NCI-H1092 (cell line): ENCODE measurements at places on chromosomes 7 and 10.

DNA sequence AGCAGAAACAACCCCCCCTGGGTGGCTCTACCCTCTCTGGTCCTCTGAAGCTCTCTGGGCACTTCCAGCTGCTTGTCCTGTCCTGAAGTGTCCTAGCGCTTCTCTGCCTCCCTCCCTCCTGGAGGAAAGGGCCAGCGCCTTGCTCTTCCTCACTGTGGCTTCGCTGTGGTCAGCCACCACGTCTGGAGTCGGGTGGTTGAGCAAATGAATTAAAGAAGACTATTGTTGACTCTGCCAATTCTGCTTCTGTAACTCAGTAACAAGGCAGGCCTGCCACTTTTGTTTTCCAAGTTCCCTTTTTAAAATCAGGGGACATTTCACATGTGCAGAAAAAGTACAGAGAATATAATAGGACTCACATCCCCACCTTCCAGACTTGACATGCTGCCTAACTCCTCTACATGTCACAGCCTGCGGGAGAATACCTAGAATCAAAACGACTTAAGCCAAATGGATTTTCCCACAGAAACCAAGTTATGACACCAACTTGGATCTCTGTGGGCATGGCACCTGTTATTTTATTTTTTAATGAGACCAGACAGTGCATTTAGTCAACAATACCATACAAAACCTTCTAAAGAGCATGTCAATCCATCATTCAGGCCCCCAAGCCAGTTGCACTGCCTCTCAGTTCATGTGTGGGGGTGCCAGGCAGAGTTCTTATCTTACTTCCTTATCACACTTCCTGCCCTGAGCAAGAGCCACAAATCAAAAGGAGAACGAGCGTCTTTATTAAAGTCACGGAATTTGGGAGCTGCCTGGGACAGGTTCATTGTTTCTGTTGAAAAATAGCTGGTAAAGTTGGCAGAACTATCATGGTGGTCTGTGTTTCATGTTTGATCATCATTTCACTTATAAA lies 6.8 kb downstream of the FFAR4 start:
- DNase-seq, result no peak

DNA sequence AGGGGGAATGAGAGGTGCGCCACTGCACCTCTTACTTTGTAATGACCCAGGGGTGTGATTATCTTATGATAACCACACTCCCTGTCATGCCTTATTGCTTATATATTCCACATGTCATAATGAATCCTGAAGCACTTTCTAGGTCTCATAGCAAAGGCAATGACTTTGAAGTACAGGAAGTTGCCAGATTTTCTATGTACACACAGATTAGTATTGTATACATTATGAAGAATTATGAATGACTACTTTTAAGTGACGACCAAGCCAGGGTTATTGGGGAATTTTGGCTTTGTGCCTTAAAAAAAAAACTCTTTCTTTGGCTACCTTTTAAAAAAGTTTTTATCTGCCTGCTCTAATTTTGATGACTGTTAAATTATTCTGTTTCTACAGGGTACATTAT lies 269.6 kb downstream of the MDFIC start:
- DNase-seq, result no peak

DNA sequence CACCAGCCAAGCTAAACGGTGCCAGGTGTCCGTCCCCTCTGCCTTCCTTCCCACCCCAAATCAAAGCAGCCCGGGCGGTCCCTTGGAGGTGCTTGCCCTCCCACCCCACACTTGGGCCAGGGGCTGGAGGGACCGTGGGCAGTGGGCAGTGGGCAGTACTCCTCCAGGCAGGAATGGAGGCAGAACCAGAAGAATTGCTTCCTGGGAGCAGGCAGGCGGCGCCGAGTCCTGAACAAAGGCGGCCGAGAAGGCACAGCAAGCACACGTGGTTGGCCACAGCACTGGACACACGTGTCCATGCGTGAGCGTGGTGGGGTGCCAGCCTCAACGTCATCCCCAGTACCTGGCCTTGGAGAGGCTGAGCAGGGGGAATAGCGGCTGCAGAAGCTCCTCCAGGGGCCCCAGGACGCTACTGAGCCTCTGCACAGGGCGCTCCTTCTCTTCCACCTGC lies 48.4 kb upstream of the NKX6-2 start:
- DNase-seq, result no peak

GRCh38 chr7:27115221-27116026 lies 12.9 kb upstream of the HOXA2 start:
- DNase-seq, result no peak

DNA sequence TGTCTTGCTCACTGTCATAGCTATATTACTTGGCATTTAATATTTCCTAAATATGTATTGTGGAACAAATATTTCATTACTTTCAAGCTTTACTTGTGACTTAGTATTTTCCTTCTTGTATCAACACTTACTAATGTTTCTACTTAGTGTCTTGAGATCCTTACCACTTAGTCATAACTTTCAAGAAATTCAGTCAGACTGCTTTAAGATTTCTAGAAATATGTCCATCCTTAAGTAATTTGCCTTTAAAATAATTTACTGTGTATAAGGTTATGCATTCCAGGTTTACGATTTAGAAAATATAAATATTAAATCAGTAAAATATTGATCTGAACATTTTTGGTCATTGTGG lies 87.3 kb upstream of the CSTF2T start:
- DNase-seq, result no peak

- no peak for DNase-seq
Measured at GRCh38 chr10:36469585-36469984, 655.8 kb upstream of the ANKRD30A start.

GRCh38 chr7:83820641-83821040 lies 171.7 kb upstream of the SEMA3E start:
- DNase-seq, result no peak

DNA sequence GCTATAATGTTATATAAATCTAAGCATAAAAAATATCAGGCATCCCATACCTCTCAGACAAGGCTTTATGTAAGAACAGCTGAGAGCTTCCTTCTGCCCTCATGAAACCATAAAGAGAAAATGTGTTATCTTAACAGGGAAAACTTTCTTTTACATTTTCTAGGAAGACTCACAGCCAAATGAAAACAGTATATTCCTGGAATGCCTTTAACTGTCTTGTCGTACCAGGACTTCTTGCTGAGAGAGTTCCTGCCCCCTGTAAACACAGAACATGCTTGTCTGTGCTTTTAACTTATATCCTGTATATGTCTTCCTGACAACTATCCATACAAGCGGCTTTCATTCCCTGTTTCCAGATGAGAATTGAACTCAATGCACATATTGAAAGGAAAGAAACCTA lies 64.8 kb upstream of the AHR start:
- no peak for DNase-seq

GRCh38 chr7:22677680-22678079 lies 49.3 kb upstream of the IL6 start:
- DNase-seq, result no peak

DNA sequence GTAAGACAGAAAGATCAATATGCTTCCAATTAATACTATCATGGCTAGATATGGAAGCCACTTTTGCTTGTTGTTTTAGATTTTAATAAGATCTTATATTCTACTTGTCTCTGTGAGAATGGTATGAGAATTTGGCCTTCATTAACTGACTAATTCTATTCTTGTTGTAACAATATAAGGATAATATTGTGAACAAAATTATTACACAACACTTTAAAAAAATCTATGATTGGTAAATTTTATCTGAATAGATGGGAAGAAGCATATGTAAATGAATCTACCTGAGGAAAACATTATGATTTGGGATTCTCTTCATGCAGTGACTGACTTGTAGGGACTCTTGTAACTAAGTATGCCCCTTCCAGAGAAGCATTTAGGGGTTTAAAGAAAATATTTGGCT lies 308.9 kb upstream of the KCND2 start:
- no peak for DNase-seq

DNA sequence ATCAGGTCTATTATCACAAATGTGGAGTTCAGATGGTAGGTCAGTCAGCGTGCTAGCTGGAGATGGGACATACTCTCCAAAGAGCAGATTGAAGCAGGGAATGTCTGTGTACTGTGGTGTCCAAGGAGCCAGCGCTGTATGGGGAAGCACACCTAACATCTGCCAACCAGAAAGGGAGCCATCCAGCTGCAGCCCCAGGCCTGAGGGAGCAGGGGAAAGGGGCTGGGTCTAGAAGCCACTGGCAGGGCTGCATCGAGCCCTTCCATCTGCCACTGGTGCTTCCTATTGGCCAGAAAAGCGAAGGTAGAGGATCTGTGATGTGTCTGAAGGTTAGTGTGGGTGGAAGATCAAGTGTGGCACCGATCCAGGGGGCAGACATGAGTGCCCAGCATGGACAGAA lies 8.0 kb upstream of the RAMP3 start:
- DNase-seq, result no peak

DNA sequence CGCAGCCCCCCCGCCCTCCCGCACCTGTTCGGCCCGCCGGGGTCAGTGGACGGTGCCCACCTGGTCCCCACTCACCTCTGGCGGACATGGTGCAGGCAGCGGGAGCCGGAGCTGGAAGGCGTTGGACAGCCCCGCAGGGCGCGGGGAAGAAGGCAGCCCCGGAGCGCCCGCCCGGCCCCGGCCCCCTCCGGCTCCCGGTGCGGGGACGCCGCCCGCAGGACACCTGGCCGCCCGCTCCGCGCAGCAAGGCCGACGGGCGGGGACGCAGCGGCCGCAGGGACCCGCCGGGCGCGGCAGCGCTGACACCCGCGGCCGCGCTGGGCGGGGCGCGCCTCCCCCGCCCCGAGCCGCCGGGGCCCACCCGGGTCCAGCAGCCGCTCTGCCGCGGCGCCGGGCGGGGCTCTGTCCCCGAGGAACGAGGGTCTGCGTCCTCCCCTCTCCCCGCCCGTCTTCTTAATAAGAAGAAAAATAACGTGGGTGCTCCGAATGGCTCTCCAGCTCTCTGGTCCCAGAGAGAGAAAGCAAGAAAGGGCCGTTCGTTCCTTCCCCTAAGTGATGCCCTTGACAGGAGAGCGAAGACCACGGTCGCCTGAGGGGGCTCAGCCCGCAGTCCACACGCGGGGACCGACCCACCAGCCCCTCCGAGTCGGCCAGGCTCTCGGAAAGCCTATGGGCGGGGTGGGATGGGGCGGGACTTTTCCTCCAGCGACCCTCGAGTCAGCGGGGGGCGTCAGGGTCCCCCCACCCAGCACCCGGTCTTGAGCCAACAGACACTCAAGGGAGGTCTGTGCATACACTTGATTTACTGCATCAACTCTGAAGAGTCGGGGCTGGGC lies 53.4 kb upstream of the FHIP2A start:
- no peak for DNase-seq

GRCh38 chr7:157694376-157694665 lies 357.5 kb downstream of the DNAJB6 start:
- no peak for DNase-seq
